ENCODE measurements at places on chromosomes 12 and 14. TPM values are rescaled to one million over a fixed set of nuclear protein-coding genes. Genes with fewer than 3 reads are reported as not detected.
A peak's percentile ranks its signal among the peaks of the same experiment; 100 is the strongest.

The NID2 gene
- total RNA-seq: not detected

The RERGL gene
- not detected for total RNA-seq

The RGS6 gene
- not detected for total RNA-seq

The CLEC4C gene
- total RNA-seq: 0.44 TPM

The TCL1B gene
- total RNA-seq: 1.2 TPM

The SLC22A17 gene
- not detected for total RNA-seq

The CDK2 gene
- 25.7 TPM for total RNA-seq

The LRP1-AS gene
- total RNA-seq: not detected

The HOXC12 gene
- total RNA-seq: not detected

The RNASE2 gene
- total RNA-seq: not detected

DNA sequence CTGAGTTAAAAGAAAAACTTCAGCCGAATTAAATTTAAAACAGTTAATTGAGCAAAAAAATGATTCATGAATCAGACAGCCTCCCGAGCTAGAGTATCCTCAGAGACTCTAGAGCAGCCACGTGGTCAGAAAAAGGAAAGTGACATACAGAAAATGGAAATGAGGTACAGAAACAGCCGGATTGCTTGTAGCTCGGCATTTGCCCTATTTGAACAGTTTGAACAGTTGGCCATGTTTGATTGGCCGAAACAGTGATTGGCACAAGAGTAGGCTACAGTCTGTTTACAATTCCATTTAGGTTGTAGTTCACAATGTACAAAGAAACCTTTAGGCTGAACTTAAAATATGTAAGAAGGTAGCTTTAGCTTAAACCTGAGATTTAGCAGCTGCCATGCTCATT, 12.9 kb upstream of the OXA1L start:
- DNase-seq: no peak
- no peaks in the 10 kb centered on the region for H3K27me3 ChIP-seq
- peaks cover 14% of the 10 kb centered on the region for H3K4me1 ChIP-seq
- no peak overlapping the region for H3K27ac ChIP-seq
- H3K4me3 ChIP-seq: no peak overlapping the region

DNA sequence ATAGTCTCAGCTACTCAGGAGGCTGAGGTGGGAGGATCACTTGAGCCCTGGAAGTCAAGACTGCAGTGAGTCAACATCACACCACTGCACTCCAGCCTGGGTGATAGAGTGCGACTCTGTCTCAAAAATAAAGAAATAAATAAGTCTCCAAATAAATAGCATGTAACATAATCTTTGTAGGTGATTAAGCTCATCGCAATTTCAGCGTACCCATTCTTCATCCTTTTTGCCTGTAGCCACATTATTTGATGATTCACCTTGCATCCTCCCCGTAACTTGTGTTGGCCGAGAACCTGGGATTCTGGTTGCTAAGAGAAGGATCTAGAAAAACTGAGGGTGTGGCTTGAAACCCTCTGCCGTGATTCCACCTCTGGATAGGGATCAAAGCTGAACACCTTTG, 115.1 kb downstream of the GALC start:
- no peaks in the 10 kb centered on the region for H3K4me1 ChIP-seq
- H3K36me3 ChIP-seq: no peaks in the 10 kb centered on the region
- DNase-seq: no peak
- no peak overlapping the region for H3K4me3 ChIP-seq

GRCh38 chr14:73476451-73476931, 14.2 kb upstream of the RIOX1 start:
- H3K4me3 ChIP-seq: no peak overlapping the region
- DNase-seq: no peak
- no peaks in the 10 kb centered on the region for H3K27me3 ChIP-seq

GRCh38 chr12:47276253-47276620, 196.5 kb upstream of the AMIGO2 start:
- no peaks in the 10 kb centered on the region for H3K27me3 ChIP-seq
- peak overlapping the region; percentile 2 for H3K4me3 ChIP-seq
- no peaks in the 10 kb centered on the region for H3K36me3 ChIP-seq
- peaks cover 66% of the 10 kb centered on the region for H3K4me1 ChIP-seq

DNA sequence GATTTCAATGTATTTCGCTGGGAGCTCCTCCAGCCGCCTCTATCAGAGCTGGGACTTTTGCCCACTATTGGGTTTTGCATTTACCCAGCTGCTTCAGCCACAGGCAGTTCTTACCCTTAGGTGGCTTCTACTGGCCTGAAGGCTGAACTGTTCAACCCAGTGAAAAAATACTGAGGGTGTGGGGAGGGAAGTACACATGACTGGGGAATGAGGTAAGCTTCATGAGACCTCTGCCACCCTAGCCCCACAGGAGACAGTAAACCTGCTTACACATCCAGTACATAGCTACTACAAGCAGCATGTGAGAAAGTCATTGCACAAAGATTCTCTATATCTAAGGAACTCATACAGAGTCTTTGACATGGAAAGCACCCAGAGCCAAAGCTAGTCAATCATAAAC, 411.1 kb downstream of the SYT1 start:
- H3K27me3 ChIP-seq: no peaks in the 10 kb centered on the region
- H3K27ac ChIP-seq: no peak overlapping the region
- no peak for DNase-seq
- no peaks in the 10 kb centered on the region for H3K36me3 ChIP-seq
- no peak overlapping the region for H3K4me3 ChIP-seq

GRCh38 chr14:24535737-24536136, 27.7 kb upstream of the CMA1 start:
- DNase-seq: no peak
- no peaks in the 10 kb centered on the region for H3K4me1 ChIP-seq
- no peaks in the 10 kb centered on the region for H3K36me3 ChIP-seq
- H3K27me3 ChIP-seq: peaks cover 19% of the 10 kb centered on the region
- H3K27ac ChIP-seq: no peak overlapping the region

- no peaks in the 10 kb centered on the region for H3K27me3 ChIP-seq
- no peak overlapping the region for H3K27ac ChIP-seq
- peaks cover 66% of the 10 kb centered on the region for H3K36me3 ChIP-seq
- H3K4me3 ChIP-seq: no peak overlapping the region
- DNase-seq: no peak
These were observed 79.0 kb downstream of the DCAF5 start for GRCh38 chr14:69073915-69074314.

GRCh38 chr14:101736071-101736470, 25.4 kb upstream of the PPP2R5C start:
- H3K4me3 ChIP-seq: no peak overlapping the region
- H3K27me3 ChIP-seq: peaks cover 17% of the 10 kb centered on the region
- H3K36me3 ChIP-seq: peaks cover 4% of the 10 kb centered on the region

DNA sequence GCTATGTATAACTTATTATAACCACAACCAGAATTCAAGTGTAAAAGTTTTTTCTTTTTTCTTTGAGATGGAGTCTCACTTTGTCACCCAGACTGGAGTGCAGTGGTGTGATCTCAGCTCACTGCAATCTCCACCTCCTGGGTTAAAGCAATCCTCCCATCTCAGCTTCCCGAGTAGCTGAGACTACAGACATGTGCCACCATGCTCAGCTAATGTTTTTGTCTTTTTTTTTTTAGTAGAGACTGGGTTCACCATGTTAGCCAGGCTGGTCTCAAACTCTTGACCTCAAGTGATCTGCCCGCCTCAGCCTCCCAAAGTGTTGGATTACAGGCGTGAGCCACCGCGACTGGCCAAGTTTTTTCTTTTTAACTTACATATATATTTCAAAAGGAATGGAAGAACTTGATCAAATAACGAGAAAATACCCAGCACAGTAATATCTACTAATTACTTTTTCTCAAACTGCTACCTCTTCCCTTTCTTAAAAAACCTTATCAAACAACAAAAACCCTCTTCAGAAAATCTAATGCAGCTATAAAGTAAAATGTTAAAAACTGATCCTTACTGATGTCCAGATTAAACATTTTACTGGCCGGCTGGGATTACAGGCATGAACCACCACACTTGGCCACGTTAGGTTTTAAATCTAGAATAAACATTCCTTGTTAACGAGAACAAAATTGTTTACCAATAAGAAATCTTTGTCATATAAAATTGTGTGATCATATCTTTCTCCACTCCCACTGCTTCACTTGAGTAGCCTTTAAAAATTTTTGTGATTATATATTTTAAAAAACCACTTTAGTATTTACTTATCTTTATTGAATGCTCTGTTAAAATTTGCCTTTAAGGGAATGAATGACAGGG, 41.3 kb upstream of the WDR89 start:
- peaks cover 2% of the 10 kb centered on the region for H3K4me1 ChIP-seq
- peaks cover 39% of the 10 kb centered on the region for H3K36me3 ChIP-seq
- H3K27ac ChIP-seq: no peak overlapping the region

DNA sequence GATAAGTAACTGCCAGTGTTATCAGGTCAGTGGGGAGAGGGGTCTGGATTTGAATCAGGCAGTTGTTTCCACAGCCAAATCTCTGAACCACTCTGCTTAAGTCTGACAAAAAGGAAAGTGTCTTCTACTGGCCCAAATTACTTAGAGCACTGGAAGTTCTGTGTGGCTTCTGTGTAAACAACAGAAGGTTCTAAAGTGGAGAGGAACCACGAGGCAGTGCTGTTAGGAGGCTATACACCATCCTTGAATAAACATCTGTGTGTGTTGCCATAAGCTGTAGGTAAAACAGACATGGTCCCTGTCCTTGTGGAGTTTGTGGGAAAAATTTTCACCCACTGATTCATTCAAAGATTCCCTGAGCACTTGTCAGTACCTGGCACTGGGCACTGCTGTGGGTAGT, 50.0 kb downstream of the GALNT4 start:
- DNase-seq: no peak
- H3K4me1 ChIP-seq: peaks cover 19% of the 10 kb centered on the region
- no peaks in the 10 kb centered on the region for H3K27me3 ChIP-seq
- H3K4me3 ChIP-seq: no peak overlapping the region
- H3K36me3 ChIP-seq: peaks cover 1% of the 10 kb centered on the region
- H3K27ac ChIP-seq: no peak overlapping the region

DNA sequence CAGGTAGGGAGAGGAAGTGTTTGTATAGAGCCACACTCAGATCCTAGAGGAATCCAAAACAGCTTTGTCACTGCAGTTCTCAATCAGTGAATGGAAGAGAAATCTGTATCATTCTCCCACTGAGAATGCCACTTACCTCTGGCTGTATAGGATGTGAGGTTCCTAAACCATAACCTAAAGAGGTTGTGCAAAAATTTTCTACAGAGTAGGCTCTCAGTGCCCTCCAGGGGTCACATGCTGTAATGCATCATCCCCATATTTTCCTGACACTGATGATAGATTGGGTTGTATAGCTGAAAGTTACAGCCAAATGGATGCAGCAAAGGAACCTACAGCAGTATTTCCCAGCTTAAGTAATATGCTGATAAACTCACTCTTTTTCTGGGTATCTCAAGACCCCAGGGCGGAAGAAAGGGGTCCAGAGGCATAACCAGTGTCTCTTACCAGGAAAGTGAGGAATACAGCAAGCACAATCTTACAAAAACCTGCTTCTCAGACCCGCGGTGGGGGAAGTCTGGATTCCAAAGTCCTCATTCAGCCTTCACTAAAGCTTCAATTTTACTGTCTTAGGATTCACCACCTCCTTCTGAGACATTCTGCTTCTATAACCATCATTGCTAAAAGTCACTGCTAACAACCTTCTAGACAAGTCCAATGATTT, 3.8 kb downstream of the BCDIN3D start:
- no peak overlapping the region for H3K27ac ChIP-seq
- no peak overlapping the region for H3K4me3 ChIP-seq
- peaks cover 16% of the 10 kb centered on the region for H3K36me3 ChIP-seq
- no peak for DNase-seq

- H3K27ac ChIP-seq: no peak overlapping the region
- H3K4me1 ChIP-seq: peaks cover 4% of the 10 kb centered on the region
- no peaks in the 10 kb centered on the region for H3K36me3 ChIP-seq
- no peak for DNase-seq
- H3K4me3 ChIP-seq: no peak overlapping the region
- H3K27me3 ChIP-seq: peaks cover 7% of the 10 kb centered on the region
These were observed 66.0 kb downstream of the BMP4 start for GRCh38 chr14:53890611-53891101.

GRCh38 chr12:41743835-41744234, 400.8 kb downstream of the GXYLT1 start:
- H3K27ac ChIP-seq: no peak overlapping the region
- DNase-seq: no peak
- no peaks in the 10 kb centered on the region for H3K4me1 ChIP-seq
- H3K4me3 ChIP-seq: no peak overlapping the region
- H3K27me3 ChIP-seq: no peaks in the 10 kb centered on the region
- no peaks in the 10 kb centered on the region for H3K36me3 ChIP-seq

- H3K4me3 ChIP-seq: no peak overlapping the region
- DNase-seq: no peak
- no peaks in the 10 kb centered on the region for H3K36me3 ChIP-seq
- peaks cover 5% of the 10 kb centered on the region for H3K27me3 ChIP-seq
- no peaks in the 10 kb centered on the region for H3K4me1 ChIP-seq
These were observed 118.6 kb upstream of the CCDC175 start for GRCh38 chr14:59695198-59695597.

GRCh38 chr14:89365061-89365801, 51.8 kb downstream of the FOXN3 start:
- H3K36me3 ChIP-seq: peaks cover 7% of the 10 kb centered on the region
- peak; percentile 43 for DNase-seq
- peaks cover 67% of the 10 kb centered on the region for H3K4me1 ChIP-seq
- H3K27me3 ChIP-seq: no peaks in the 10 kb centered on the region
- H3K4me3 ChIP-seq: peak overlapping the region; percentile 80

DNA sequence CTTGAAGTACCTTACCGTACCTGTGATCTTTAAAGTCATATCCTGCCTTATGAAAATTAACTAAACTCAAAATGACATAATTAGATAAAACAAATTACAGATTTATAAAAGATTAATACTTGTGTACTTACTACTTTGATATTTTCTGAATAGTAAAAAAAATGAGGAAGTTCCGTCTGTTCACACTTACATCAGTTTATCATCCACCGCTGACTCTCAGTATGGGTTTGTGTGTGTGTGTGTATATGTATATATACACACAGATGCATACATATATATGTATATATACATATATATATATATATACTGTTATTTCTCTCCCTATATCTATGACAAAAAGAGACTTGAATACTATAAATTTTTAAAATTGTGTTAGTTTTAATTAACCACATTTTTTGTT, 65.0 kb upstream of the MON2 start:
- H3K4me3 ChIP-seq: no peak overlapping the region
- peaks cover 75% of the 10 kb centered on the region for H3K36me3 ChIP-seq
- no peak overlapping the region for H3K27ac ChIP-seq

DNA sequence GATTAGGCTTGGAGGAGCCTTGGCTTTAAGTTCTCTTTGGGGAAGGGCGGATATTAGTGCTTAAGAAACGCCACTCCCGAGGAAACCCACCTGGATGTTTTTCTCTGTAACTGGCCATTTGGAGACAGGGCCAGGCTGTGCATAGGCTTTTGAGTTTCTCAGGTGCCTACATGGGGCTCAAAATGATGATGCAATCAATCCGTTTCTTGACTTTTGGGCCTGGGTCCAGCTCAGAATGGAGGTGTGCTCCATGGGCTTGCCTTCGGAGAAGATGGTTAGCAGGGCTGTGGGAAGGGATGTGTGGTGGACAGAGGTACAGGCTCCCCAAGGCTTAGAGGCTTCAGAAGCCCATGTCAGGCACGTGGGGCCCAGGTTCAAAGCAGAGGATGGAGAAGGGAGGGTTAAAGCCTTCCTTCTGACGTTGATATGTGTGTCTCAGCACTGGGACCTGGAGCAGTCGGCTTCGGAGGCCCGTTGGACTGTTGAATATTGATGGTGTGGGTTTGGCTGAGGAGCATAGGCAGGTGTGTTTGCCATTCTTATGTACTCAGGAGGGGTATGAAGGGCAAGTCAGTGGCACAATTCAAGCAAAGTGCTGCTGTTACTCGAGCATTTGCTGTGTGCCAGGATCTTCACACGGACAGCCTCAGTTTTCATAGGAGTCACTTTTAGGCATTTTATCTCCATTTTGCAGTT, 82.8 kb downstream of the SLC25A47 start:
- H3K4me1 ChIP-seq: peaks cover 12% of the 10 kb centered on the region
- DNase-seq: no peak
- H3K36me3 ChIP-seq: no peaks in the 10 kb centered on the region
- no peak overlapping the region for H3K4me3 ChIP-seq
- H3K27ac ChIP-seq: no peak overlapping the region
- H3K27me3 ChIP-seq: no peaks in the 10 kb centered on the region

All from activated B cell treated with CpG ODN at 0.5 μM for 24 hours (primary cell).